ENCODE measurements at places on chromosomes 11 and 22.

DNA sequence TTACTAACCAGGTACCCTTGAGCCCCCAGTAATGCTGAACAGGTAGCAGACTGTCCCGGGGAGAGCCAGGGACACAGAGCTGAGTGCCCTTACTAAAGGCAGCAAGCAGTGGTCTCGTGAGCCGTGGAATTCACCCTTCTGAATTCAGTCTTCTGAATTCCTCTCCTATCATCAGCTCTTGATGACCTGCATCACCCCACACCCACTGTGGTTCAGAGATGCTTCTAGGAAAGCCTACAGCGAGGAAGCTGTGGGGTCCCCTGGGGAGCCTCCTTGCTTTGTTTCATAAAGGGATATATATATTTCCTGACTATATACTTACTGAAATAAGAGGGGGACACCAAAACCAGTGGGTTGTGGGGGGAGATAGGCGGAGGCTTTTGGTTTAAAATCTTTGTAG, 2.6 kb downstream of the SPATA19 start:
- no peak for DNase-seq

- DNase-seq = no peak
Measured at GRCh38 chr11:28822576-28822975, 714.4 kb downstream of the METTL15 start.

- DNase-seq = no peak
Measured at GRCh38 chr11:2483426-2483825, 38.6 kb downstream of the KCNQ1 start.

DNA sequence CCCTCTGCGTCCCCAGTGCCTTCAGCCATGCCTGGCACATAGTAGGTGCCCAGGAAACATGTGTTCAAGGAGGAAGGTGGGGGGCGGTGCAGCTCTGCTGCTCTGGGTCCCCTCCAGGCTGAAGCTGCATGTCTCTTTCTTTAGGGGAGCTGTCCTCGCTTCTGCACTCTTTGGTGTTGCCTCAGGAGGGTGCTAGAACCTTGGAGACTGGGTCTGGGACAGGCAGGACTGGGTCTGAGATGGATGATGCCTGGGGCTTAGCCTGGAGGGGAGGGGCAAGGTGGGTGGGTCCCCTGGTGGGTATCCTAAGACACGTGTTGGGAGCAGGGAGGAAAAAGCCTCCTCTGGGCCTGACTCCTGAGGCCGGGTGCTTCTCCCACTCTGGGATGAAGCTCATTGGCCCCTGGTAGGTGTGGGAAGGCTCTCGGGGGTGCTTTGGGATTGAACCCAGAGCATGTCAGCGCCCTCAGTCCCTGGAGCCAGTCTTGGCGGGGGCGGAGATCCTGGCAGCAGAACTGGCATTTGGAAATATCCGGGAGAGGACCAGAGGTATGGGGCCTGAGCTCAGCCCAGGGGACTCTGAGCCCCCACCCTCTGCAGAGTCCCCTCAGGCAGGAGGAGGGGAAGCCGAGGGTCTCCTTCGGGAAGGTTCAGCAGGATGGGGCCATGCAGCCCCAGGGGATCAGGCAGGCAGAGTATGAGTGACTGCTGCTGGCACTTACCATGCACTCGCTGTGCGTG, 6.7 kb upstream of the GSTP1 start:
- DNase-seq = no peak

DNA sequence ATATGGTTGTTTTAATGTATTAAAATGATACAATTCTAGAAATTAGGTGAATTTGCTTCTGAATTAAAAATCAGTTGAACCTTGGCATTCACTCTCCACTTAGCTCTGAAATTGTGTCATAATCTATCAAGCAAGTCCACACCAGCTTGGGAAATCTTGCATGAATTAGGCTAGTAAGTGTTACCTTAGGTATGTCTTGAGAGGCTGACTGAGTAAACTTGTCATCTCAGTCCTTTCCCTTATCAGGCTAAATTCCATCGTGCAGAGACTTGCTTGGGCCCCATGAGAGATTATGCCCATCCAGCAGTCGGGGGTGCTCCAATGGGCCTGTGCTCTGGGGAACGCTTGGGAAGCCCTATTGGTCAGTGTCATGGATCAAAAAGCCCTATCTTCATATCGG, 33.9 kb upstream of the ST14 start:
- no peak for DNase-seq

- no peak for DNase-seq
Measured at GRCh38 chr22:27388090-27388600, 413.4 kb downstream of the MN1 start.

DNA sequence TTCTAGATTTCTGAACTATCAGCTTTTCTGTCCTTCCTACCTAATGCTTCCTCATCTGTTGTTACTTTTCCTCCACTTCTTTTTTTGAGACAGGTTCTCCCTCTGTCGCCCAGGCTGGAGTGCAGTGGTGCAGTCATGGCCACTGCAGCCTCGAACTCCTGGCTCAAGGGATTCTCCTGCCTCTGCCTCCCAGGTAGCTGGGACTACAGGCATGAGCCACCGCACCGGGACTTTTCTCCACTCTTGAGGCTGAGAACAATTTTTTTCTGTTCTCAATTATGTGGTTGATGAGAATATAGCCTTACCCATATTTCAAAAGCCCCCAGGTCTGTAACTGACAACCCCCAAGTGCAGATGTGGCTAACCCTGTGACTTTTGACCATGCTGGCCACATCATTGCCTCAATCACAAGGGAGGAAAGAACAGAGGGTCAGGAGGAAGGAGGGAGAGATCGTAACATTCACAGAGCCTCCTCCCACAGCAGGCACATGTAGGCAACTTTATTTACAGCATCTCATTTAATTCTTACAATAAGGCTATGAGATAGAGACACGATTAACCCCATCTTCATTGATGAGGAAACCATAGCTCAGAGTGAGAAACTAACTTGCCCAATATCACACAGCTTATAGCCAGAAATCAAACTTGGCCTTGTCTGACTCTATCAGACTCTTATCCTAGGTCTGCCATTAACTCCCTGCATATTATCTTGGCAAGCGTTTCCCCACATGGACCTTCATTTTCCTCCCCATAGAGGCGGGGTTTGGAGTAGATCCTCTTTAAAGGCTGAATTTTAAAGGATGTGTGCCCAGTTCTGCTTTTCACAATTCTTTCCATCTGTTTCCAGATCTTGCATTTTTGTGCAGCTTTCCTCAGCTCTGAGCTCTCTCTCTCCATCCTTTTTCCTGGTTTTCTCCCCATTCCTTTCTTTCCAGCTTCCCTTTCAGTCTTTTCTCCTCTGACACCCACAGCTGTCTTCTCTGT, 9.6 kb downstream of the POU2F3 start:
- no peak for DNase-seq

- DNase-seq = peak; percentile 72
Measured at GRCh38 chr11:726278-727220, 20.5 kb downstream of the EPS8L2 start.

DNA sequence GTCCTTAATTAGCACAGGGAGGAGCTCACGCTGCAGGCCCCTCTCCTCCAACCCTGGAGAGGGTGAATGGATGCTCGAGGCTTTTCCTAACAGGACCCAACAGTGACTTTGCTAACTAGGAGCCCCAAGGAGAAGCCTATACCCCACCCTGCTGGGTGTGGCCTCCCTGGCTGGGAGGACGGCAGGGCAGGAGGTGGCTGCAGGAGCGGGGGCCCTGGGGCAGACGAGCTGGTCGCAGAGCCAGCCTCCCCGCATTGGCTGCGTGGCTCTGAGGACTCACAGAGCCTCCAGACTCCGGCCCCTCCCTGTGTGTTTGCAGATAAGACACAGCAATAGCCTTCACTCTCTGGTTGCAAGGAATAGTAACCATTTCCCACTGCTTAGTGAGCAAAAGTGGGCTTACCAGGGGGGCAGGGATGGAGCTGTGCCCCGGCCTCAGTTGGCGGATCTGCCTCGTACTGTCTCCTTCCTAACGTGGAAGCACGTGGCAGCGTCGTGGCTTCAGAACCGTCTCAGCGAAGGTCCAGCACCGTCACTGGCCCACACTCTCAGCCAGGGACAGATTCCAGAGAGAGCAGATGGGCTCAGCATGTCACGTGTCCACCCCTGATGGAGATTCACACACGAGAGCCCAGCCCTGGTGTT, 1087.5 kb downstream of the BRD1 start:
- DNase-seq = peak; percentile 8
